ENCODE measurements at places on chromosomes 6 and 20.

GRCh38 chr20:16314320-16314719 lies 258.9 kb downstream of the KIF16B start:
- no peak for DNase-seq

DNA sequence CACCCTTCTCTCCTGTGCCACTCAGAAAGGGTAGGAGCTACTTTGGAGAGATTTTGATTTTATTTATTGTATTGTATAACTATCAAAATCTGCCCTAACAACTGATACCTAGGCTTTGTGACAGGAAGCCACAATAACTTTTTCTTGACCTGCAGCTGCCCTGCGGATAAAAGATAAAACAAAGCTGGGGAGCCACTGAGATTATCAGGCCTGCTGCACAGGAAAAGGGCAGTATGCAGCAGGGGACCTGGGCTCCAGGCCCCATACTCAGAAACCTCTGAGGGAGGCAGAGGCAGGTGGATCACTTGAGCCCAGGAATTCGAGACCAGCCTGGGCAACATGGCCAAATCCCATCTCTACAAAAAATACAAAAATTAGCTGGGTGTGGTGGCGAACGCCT lies 980 bp upstream of the SNX21 start:
- no peak for DNase-seq

DNA sequence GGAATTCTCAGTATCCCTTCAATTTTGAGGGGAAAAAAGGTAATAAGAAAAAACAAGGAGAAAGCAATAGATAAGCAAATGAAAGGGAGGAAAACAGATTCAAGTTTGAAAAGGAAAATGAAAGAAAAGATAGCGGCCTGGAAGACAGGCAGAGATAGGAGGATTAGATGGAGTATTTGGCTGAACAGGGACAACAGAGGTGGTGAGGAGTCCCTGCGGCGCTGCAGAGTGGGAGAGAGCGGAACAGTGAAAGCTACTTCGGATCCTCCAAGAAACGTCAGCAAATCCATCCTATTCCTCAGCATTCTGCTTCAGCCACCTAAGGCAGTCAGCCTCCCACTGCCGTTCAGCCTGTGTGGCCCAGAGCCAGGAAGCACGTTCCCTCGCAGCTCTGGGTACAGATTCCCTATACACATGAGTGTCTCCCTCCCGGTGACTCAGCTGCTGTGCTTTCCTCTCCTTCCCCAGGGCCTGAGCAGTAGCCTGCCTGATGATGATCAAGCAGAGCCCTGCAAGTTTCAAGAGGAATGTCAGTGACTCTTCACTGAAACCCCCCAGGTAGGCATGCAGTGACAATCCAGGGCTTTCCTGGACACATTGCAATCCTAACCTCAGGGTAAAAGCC lies 43.4 kb upstream of the CDYL start:
- no peak for DNase-seq

DNA sequence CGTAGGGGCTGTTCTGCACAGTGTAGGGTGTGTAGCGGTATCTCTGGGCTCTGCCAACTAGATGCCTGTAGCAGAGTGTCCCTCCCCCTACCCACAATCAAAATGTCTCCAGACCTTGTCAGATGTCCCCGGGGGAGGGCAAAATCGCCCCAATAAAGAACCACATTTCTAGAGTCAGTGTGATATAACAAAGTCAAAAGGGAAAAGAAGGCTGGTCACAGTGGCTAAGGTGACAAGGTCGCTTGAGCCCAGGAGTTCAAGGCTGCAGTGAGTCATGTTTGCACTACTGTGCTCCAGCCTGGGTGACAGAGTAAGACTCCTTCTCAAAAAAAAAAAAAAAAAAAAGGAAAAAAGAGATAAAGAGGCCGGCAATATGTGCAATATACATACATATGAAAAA lies 11.7 kb upstream of the CEP43 start:
- DNase-seq, result no peak

DNA sequence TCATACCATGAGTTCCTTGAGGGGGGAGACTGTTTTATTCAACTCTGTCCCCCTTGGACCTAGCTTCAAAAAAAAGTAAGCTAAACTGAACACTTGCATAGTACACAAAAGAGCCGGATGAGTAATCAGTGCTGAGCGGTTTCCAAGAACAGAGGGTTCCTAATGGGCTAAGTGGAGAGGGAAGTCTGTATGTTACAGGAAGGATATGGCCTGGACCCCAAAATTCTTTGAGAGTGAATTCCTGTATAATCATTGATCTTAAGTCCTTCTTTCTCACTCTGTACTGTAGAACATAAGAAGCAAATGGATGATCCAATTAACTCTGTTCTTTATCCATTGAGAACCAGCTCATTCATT lies 324.7 kb upstream of the CNR1 start:
- DNase-seq, result no peak

- DNase-seq, result no peak
Observed at GRCh38 chr6:54787825-54788224, 58.7 kb upstream of the FAM83B start.

DNA sequence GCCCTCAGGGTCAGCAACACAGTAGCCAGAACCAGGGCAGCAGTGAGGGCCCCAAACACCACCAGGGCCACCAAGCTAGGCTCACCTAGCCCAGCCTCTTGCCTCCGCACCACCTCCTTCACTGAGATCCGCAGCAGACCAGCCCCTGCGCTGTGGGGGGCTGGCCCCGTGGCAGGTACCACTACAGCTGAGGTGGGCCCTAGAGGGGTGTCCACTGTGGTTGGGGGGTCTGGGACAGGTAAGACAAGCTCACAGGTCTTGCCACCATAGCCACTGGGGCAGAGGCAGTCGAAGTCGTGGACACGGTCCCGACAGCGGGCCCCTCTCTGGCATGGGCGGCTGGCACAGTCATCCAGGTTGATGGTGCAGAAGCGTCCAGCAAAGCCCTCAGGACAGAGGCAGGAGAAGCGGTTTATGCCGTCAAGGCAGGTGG lies 4.6 kb downstream of the DLK2 start:
- DNase-seq, result no peak

- DNase-seq, result no peak
Observed at GRCh38 chr6:158662607-158662953, 12.7 kb downstream of the SYTL3 start.

- DNase-seq, result no peak
Observed at GRCh38 chr6:29527126-29527525, 32.4 kb downstream of the UBD start.

GRCh38 chr20:38165089-38165965 lies at the start of gene TGM2:
Gene TGM2 (minus strand): TSS chr20:38165270. CDS start chr20:38165198, 72 bp downstream.
- DNase-seq, result no peak

DNA sequence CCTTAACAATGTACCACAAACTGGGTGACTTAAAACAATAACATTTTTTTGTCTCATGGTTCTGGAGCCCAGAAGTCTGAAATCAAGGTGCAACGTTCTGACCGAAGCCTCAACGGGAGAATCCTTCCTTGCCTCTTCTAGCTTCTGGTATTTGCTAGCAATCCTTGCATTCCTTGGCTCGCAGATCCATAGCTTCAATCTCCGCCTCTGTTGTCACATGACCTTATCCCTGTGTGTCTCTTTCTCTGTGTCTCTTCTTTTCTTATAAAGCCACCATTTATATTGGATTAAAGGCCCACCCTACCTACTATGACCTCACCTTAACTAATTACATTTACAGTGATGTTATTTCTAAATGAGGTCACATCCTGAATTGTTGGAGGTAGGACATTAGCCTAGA lies 37.2 kb upstream of the DOK5 start:
- no peak for DNase-seq

- DNase-seq, result no peak
Observed at GRCh38 chr6:168439794-168440450, 1.1 kb upstream of the SMOC2 start.

GRCh38 chr6:41181566-41181965 lies 18.6 kb upstream of the TREM2 start:
- DNase-seq, result no peak

- DNase-seq, result no peak
Observed at GRCh38 chr6:21173031-21173430, 420.5 kb upstream of the SOX4 start.

DNA sequence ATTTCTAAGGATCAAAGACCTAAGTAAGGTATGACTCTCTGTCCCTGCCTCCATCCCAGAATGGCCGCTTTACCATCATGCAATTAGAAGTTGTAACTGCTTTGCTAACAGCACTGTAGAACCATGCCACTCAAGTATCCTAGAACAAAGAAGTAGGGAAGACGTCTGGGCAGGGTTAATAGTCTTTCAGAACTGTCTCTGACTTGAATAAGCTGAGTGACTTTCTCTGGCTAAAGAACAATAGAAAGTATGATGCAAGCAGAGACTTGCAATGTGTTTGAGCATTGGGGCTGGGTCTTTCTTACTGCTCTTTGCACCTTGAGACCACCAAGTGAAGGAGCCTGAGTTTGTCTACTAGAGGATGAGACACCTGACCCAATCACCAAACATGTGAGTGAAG lies 279.6 kb upstream of the JAG1 start:
- no peak for DNase-seq

DNA sequence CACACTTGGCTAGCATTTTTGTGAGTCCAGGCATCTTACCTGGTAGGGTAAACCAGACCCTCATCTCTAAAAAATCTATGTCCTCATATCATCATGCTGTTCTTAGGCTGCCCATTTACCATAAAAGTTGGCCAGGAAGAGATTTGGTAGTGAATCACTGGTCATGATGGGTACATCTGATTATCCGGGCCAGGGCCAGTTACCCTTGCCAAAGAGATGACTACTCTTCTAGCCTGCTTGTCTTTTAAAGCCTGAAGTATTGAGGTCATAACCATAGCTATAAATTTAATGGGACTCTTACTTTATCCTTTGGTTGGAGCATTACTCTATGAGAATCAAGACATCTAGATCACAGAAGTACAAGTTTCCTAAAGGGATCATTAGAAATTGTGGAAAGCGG lies 276.8 kb downstream of the TENT5A start:
- no peak for DNase-seq

DNA sequence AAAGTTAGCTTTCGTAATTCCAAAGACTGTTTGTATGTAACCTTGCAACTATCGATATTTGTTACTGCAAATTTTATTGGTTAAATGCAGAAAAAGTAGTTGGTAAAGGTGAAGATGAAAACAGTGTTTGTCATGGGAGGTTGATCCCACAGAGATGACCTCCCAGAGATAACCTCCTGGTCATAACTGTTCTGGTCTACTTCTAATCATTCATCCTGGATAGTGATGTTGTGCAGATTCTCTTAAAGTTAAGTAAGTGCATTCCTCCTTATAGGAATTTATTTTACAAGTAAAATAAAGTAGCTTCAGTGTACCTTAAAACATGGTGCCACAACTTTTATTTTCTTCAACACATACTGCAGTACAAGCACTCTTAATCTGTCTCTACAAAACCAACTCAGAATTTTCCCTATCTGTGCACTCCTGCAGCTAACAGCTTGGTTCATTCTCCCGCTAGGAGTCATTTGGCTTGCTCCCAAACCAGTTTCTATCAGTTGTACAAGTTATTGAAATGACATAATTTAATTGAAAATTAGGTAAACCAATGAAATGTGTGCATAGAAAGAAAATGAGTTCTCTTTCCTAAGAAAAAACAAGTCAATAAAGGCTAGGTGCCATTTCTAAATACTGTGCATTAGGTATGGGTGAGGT lies 19.2 kb downstream of the METTL24 start:
- no peak for DNase-seq

DNA sequence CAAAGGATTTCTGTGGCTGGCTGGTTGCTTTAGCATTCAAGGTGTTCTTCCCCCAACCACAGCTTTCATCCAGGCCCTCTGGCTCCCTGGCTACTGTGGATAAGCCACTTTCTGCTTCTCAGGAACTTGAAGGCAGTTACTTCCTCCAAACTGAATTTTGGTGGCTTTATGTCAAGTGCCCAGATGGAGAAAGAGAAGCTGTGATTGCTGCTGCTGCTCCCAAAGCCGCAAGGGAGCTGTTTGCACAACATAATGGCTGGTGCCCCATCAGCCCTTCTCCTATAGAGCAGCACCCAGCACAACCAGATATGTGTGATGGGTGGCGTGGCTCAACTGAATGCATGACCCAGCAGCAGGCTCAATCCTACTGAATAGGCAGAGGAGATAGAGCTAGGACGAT lies 465.2 kb downstream of the MAFB start:
- DNase-seq, result no peak

DNA sequence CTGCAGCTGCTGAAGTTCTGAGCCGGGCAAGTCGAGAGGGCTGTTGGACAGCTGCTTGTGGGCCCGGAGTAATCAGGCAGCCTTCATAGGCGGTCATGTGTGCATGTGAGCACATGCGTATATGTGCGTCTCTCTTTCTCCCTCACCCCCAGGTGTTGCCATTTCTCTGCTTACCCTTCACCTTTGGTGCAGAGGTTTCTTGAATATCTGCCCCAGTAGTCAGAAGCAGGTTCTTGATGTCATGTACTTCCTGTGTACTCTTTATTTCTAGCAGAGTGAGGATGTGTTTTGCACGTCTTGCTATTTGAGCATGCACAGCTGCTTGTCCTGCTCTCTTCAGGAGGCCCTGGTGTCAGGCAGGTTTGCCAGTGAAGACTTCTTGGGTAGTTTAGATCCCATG lies 21.2 kb upstream of the MAPK13 start:
- no peak for DNase-seq

DNA sequence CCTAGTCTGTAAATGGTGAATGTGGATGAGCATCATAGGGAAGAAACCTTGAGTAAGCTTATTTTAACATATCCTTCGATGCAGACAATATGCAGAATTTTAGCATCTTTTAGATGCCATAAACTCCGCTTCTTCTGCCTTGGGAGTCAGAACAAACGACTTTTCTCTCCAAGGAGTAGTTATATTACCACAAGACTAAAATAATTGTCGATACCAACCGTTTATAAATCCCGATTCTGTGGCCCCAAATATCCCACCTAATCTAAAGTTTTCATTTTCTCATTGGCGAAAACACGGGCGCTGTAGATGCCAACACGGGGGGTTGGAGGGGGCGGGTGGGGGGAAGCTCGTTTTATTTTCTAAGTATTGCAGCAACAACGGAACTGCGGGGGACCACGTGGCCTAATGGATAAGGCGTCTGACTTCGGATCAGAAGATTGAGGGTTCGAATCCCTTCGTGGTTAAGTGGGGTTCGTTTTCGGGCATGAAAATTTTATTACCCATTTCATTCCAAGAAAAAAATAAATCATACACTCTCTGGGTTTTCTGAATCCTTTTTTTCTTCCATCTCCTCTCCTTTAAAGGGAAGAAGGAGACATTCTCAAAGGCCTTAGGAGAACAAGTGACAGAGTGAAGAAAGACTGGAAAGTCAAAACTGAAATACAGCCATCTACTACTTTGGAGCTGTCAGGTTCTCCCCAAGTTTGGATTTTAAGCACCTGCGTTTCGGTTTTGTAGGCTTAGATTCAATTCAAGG lies 65.5 kb upstream of the BTN3A2 start:
- DNase-seq, result no peak

- no peak for DNase-seq
Observed at GRCh38 chr20:33689973-33690372, 3.8 kb upstream of the E2F1 start.

- DNase-seq, result no peak
Observed at GRCh38 chr6:127073222-127073621, 45.2 kb upstream of the RSPO3 start.

GRCh38 chr20:59804871-59805665 lies 128.4 kb downstream of the SYCP2 start:
- no peak for DNase-seq

- no peak for DNase-seq
Observed at GRCh38 chr20:63432577-63433325, 39.7 kb downstream of the KCNQ2 start.

- no peak for DNase-seq
Observed at GRCh38 chr20:2984028-2984501, 59.4 kb upstream of the GNRH2 start.

Measured in NCI-H1105 (cell line).